Transverse colon (tissue), 4 donors: ENCODE measurements at places on chromosomes 11 and 22.

DNA sequence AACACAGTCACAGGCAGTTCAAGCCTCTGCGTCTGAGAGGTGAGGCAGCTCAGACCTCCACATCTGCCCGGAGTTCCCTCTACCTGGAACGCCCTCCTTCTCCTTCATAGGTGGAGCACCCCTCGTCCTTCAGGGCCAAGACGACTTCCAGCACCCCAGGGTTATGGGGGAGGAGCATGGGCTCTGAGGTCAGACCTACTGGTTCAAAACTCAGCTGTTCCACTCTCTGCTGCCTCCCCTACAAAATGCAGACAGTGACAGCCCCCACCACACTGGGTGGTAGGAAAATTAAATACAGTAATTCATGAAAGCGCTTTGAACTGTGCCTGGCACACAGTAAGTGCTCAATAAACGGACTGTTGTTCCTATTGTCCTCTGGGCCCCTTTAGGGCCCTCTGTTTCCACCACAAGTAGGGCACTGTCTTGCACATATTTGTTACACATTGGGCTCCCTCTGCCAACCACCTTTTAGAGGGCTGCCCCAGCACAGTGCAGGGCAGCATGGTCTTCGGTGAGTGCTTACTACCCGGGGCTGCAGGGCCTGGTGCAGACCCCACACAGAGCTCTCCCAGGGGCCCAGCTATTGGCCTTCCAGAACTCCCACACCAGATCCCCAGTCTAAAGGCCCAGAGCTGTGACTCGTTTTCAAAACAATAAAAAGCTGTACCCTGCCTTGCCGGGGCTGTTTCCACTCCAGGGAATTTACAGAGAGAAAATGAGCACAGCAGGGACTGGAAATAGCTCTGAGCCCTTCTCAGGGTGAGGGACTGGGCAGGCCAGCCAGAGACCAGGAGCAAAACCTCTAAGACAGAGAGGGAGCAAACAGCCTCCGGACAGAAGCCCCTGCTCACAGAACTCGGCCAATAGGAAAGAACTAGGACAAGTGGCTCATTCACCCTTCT is 2.5 kb downstream of the TMEM184B start:
- no peak for DNase-seq

GRCh38 chr22:23912293-23912903 is 18.2 kb downstream of the MIF start:
- DNase-seq, result no peak

DNA sequence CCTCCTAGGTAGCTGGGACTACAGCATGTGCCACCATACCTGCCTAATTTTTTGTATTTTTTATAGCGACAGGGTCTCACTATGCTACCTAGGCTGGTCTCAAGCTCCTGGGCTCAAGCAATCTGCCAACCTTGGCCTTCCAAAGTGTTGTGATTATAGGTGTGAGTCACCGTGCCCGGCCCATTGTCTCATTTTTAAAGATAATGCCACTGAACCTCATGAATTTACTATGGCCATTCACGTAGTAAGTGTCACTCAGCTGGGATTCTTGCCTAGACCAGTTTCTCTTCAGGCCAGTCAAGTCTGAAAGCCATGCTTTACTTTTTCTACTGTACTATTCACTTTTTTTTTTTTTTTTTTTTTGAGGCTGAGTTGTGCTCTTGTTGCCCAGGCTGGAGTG is 22.4 kb downstream of the DEPDC5 start:
- no peak for DNase-seq

DNA sequence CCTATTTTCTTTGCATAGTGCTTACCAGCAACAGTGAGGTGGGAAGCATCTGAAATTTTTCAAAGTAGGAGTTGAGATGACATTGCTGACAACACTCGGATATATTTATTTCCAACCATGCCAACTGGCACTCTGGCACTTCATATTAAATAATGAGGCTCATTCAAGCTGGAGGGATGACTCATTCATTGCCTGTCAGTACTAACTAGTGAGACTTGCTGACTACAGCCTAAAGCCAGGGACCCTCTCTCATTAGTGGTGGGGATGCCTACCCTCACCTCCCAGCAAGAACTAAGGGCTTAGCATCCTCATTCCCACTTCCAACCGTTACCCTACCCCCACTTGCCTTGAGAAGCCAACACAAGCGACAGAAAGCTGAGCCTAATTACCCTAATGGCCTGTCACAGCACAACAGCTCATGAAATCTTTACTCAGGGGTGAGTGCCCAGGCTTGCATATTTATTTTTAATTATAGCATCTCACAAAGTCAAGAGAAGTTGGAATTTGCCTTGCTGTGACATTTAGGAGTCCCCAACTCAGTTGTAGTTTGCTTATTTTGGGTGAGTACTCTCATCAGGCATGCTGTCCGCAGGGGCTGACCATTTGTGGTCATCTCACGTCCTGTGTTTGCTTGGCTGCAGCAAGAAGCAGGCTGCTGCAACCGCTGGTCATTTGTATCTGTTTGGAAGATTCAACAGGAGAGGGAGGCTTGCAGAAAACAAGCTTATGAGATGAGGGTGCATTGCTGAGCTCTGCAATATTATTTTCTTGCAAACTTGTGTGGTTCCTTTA is 181.6 kb upstream of the POU2AF2 start:
- no peak for DNase-seq

- no peak for DNase-seq
Observed at GRCh38 chr11:45100339-45100738, 46.1 kb upstream of the PRDM11 start.

DNA sequence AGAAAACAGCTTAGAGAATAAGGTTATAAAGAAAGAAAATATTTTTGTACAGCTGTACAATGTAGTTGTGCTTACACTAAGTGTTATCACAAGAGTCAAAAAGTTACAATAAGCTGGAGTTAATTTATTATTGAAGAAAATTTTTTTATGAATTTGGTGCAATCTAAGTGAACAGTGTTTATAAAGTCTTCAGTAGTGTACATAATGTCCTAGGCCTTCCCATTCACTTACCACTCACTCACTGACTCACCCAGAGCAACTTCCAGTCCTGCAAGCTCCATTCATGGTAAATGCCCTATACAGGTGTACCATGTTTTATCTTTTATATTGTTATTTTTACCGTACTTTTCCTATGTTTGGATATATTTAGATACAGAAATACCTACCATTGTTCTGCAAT is 34.7 kb downstream of the GDPD4 start:
- no peak for DNase-seq

DNA sequence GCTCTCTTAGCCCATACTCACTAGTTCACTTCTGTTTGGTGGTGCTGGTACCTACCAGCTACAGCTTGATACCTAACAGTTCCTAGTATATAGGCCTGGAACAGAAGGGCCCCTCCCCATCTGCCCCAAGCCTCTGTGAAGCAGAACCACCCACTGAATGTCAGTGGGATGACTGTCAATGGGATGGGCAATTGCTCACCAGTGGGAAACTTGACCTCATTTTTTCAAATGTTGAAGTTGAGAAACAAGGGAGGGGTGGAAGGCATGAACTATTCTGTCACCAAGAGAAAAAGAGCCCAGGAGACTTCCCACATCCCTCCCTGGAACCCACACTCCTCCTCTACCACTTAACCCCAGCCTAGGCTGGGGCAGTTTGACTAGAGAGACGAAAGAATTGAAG is at the start of gene NLRP10:
TSS of gene NLRP10 (minus strand) at position 62 of the 400 bp plus-strand sequence. CDS start 1,952 bp downstream, outside the sequence.
- no peak for DNase-seq

DNA sequence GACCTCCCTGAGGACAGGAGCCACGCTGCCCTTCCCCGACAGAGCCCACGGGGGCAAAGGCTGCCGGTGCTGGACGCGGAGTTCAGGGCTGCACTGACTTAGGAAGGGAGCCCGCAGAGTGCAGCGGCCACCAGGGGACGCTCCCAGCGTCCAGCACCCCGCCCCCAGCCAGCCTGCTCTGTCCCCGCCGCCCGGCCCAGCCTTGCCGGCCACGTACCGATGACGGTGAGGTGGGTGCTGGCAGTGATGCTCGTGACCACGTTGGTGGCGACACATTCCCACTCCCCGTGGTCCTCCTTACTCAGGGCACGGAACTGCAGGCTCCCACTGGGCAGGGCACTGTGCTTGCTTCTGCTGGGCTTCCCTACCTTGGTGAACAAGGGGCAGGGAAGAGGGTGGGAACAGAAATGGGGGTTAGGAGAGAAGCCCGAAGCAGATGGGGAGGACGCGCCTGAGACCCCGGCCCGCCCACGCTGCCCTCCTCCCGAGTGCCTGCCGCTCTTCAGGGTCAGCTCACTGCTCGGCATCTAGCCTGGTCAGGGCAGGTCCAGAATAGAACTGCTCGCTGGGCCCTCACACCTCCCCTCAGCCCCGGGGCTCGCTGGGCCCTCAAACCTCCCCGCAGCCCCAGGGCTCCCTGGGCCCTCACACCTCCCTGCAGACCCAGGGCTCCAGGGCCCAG is 25.9 kb downstream of the IGSF9B start:
- no peak for DNase-seq

GRCh38 chr11:85269109-85269508 is 358.0 kb downstream of the DLG2 start:
- DNase-seq, result no peak

GRCh38 chr11:24944891-24945290 is 448.0 kb downstream of the LUZP2 start:
- DNase-seq, result no peak

DNA sequence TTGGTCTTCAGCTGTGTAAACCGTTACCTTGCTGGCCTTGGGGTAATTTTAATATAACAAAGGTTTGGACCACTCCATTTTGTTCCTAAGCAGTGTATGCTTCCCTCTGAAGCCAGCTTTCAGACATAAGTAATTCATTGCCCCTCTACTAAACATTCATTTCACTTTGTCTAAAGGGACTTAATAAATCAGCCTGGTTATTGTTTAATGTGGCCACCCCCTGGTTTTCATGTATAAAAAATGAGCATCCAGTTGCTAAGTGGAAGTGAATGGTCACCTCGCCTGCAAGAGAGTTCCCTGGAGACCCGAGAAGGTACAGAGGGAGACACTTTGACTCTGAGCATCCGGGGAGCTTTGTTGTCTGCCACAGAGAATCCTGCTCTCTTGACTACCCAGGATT is 3.9 kb downstream of the ABTB2 start:
- DNase-seq, result no peak

DNA sequence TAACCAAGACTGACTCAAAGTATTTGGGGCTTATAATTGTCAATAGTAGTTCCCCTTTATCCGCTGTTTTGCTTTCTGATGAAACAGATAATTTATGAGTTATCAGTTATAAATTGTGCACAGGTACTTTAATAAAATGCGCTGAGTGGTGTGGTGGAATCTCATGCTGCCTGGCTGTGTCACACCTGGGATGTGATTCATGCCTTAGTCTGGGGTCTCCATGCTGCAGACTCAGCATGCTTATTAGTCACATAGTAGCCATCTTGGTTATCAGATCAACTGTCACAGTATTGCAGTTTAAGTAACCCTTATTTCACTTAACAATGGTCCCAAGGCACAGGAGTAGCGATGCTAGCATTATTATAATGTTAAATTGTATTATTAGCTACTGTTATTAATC is 995.2 kb downstream of the NTM start:
- no peak for DNase-seq

GRCh38 chr22:42612336-42612735 is 2.3 kb downstream of the POLDIP3 start:
- DNase-seq, result no peak

DNA sequence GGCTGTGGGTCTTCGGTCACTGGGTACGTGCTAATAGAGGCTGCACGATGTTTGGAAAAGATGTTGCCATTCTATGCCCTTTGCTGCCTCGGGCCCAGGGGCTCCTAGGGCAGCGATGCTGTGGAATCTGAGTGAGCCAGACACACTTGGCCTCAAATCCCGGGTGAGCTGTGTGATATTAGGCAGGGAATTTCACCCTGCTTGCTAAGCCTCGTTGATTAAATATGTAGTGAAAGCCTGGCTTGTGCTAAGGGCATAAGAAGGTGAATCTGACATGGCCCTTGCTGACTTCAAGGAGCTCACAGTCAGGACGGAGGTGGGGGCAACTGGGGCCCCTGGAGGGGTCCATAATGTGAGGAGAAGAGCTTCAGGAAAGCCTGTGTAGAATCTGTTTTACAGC is 5.4 kb upstream of the HMOX1 start:
- DNase-seq, result no peak

DNA sequence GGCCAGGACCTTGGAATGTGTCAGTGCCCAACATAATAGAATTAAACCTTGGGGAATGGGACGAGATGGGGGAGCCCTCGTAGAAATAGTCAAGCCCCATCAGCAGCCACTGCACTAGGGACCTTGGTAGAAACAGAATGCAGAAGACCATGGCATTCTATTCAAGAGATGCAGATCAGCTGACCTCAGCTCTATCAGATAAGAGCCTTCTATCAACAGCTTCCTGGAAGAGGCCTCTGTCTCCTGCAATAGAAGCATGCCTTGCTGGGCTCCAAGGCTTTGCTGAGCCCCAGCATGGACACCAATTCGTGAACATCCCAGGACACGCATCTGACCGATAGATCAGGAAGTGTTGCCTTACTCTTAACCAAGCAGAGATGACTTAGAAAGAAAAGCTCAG is 27.5 kb upstream of the FLI1 start:
- DNase-seq, result no peak

DNA sequence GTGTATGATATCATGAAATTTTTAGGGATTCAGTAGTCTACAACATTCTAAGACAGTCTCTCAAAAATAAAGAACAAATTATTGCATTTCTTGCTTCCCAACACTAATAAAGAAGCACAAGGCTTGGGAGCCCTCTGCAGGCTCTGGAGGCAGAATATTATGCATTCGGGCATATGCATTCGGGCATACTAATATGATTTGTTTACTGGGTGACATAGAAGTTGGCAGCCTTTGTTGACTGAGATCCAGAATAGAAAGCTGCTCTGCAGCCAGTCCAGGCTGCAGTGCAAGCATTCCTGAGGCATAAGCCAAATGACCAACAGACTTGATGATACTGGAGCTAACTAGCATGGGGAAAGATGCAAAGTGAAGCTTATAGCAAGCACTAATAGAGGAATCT is 945.5 kb downstream of the OPCML start:
- DNase-seq, result no peak

GRCh38 chr22:49096476-49096875 is 731.2 kb downstream of the BRD1 start:
- no peak for DNase-seq

DNA sequence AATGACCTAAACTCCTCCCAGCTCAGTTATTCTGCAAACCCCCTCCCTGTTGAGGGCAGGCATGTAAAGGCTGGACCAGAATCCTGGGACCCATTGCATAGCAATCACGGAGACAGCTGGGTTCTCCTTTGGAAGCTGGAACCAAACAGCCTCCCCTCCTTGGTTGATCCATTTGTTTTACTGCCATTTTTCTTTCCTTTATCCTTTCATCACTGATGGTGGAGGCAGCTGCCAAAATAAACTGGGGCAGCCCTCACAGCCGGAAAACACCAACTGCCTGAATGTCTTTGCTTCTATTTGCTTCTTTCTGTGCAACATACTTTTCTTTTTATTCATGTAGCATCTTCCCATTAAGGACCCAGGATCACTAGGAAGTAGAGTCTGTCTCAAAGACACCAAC is 150.0 kb upstream of the SYT13 start:
- no peak for DNase-seq

DNA sequence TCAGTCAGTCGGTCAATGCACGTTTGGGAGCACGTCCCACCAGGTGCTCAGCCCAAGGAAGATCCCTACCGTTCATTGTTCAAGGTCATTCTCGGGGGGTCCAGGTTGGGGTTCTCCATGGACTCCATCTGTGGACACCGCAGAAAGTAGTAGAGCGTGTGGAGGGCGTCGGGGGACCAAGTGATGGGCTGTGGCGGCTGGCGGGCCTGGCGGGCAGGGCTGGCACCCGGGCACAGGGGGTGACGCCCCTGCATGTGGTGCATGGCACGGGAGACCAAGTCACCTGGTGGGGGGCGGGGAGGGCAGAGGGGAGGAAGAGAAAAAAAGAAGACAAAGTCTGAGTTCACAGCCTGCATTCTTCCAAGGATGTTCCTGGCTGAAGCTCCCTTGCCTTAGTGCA is 91.8 kb downstream of the NAT10 start:
- no peak for DNase-seq
